Caco-2 (cell line): ENCODE measurements at places on chromosomes 5 and 9. TPM values are rescaled to one million over a fixed set of nuclear protein-coding genes. Genes with fewer than 3 reads are reported as not detected.

Gene PTCH1
- 23.3 and 25.9 TPM in 2 replicates for total RNA-seq

Gene DDX4
- total RNA-seq, result 0.26 TPM in 1 of 2 replicates, not detected in the other

Gene PCDHAC2
- not detected in 2 replicates for total RNA-seq

GRCh38 chr5:51389577-51390463 is 6.6 kb downstream of the ISL1 start:
- DNase-seq, result no peak

DNA sequence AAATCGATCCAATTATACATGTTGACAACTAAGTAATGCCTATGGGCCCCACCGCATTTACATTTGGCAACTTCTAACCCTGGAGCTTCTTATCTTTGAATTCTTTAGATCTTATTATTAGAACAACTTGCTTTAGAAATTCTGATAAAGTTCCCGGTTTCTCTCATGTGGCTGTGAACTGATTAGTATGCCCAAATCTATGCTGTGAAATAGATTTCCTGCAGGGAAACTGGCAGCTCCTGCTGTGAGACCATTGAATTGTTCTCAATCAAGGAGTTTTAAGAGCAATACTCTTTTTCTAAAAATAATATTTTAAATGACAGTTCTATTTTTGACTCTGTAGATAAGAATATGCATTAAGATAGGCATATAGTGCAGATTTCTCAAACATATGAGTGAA is 177.5 kb downstream of the GABRB2 start:
- DNase-seq, result no peak

- DNase-seq, result peak; percentile 24
These were observed 504.8 kb upstream of the SGCD start for GRCh38 chr5:155822177-155822576.

DNA sequence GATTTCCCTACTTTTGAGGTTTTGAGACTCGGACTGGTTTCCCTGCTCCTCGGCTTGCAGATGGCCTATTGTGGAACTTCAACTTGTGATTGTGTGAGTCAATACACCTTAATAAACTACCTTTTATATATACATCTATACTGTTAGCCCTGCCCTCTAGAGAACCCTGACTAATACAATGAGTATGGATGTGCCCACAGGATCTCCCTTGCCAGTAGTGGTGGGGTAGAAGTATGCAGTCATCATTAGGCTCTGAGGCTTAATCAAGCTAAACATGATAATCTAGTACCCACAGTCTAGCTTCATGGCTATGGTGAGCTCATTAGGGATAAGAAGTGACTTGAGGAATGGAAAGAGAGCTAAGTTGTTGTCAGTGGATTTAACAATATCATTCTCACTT is 412.8 kb upstream of the PTGER4 start:
- DNase-seq, result no peak

- DNase-seq, result no peak
These were observed 139.8 kb upstream of the SPEF2 start for GRCh38 chr5:35477911-35478310.
